Posterior vena cava (tissue), 2 donors: ENCODE measurements at places on chromosomes 2 and 18. TPM values are rescaled to one million over a fixed set of nuclear protein-coding genes. Genes with fewer than 3 reads are reported as not detected.

GRCh38 chr18:36284671-36285295, 12.7 kb upstream of the FHOD3 start:
- no peak for DNase-seq

DNA sequence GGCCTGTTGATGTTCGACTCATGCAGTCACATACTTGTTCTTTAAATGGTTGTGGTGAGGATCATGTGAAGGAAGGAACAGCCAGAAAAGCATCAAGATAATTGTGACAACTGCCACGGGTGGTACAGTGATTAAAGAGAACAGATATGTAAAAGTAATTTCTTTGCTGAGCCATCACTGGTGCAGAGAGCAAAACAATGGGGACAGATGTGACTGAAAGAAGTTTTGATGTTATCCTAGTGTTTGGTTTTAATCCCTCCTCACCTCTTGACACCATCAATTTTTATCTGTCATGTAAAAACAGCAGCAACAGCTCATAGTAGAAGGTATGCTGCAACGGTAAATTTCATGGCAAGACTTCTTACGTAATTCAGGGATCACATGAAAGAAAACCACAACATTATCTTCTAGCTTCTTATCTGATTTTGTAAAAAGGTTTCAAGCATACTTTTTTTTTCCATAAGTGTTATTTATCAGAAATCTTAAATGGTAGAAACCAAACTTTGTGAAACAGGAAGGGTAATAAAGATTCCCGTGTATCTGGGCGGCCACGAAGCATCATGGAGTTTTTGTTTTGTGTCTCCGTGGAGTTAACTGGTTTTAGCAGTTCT, 65.2 kb downstream of the PLCL1 start:
- no peak for DNase-seq

DNA sequence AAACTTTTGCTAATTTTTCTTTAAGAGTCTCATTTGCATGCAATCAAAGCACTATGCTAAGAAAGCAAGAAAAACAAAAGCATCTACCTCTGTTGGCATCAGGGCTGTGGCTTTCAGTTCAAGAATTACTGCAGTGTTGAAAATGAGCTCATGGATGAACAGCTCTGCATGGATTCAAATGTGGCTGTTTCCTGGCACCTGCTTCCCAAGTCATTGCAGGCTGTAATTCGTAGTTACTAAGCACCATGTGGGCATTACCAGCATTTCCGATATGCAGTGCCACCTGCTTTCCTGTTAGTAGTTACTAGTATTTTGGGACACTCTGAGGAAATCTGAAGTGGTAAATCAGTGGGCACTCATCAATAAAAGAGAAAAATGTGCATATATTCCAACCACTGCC, 37.8 kb upstream of the FAM110C start:
- DNase-seq = no peak

- no peak for DNase-seq
These were observed 402.1 kb downstream of the ZNF521 start for GRCh38 chr18:24949908-24950307.

- no peak for DNase-seq
These were observed 18.8 kb downstream of the SP100 start for GRCh38 chr2:230434677-230435324.

- DNase-seq = no peak
These were observed 402.3 kb downstream of the TGIF1 start for GRCh38 chr18:3852321-3852720.

DNA sequence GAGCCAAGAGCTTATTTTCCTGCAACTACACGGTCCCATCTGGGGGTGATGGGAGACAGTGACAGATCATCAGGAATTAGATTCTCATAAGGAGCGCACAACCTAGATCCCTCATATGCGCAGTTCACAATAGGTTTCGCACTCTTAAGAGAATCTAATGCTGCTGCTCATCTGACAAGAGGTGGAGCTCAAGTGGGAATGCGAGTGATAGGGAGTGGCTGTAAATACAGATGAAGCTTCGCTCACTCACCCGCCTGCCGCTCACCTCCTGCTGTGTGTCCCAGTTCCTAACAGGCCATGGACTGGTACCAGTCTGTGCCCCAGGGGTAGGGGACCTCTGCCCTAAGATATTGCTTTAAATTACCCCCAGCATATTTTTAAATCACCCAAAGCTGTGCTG, 10.8 kb downstream of the LRRFIP1 start:
- no peak for DNase-seq

The EN1 gene
- total RNA-seq = 4.0 TPM

DNA sequence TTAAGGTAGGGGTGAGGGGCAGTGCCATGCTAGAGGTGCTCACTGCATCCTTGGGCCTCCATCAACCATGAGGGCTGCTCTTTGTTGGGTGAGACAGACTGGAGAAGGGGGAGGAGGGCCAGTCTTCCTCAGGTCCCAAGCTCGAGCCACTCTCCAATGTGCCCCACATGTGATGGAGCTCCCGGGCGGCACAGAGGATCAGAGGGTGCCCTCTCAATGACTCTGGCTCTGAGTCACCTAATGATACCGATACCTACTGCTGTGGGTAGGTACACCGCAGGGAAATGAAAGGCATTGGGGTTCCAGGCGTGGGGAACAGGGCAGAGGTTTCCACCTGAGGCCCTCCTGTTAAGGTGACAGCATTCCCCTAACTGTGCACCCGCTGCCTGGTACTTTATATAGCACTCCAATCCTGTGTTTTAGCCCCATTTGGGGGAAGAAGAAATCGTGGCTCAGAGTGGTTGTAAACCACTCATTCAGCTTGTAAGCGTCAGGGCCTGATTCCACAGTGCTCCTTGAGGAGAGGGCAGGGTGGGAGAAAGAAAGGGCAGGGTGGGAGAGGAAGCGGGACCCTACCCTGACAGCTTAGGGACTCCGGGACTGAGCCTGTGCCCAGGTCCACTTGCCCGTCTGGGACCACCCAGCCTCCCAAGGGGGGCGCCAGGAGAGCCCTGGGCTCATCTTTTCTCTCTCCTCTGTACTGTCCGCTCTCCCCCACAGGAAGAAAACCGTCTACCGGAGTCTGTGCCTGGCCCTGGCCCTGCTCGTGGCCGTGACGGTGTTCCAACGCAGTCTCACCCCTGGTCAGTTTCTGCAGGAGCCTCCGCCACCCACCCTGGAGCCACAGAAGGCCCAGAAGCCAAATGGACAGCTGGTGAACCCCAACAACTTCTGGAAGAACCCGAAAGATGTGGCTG, 1.8 kb downstream of the B3GNT7 start:
- no peak for DNase-seq

- DNase-seq = no peak
These were observed 124.5 kb upstream of the CCDC150 start for GRCh38 chr2:196515051-196515450.
